ENCODE measurements at places on chromosomes 1 and 21.

DNA sequence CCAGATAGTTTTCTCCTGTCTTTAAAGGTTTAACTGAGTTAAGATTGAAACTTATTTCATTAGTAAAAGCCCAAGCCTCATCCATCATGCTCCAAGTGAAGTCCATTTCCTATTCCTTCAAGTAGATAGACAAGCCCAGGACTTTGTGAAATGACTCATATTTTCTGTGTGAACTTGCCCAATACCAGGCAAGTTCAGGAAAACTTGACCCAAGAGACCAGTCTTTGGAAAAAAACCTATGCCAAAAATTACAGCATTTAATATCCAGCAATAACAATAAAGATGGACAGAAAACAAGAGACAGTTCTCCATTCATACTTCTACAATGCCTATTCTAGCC lies 405 bp upstream of the RAB29 start:
- DNase-seq, result no peak

DNA sequence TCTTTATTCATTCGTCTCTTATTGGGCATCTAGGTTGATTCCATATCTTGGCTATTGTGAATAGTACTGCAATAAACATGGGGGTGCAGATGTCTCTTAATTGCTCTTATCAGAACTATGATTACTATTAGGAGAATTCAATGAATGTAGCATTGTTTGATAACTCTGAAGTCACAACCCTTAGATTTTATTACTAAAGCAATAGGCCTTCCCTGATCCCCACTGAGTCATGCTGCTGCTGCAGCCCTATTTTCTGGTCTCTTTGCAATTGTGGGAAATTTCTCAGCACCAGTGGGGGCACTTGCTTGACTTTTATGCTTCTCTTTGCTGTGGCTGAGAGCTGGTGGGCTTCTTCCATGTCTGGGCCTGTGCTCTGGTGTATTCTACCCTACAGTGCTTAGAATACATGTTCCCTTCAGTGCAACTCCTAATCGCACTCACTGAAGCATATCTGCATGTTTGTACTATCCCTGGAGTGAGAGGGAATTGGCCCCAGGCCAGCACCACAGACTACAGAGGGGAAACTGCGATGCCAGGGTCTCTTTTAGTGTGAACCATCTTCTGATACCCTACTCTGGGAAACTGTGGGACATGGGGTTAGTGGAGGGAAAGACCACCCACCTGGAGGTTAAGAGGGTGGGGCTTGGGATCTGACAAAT lies 52.2 kb upstream of the ROR1 start:
- no peak for DNase-seq

GRCh38 chr1:89780721-89781120 lies 40.1 kb upstream of the LRRC8D start:
- DNase-seq, result no peak

DNA sequence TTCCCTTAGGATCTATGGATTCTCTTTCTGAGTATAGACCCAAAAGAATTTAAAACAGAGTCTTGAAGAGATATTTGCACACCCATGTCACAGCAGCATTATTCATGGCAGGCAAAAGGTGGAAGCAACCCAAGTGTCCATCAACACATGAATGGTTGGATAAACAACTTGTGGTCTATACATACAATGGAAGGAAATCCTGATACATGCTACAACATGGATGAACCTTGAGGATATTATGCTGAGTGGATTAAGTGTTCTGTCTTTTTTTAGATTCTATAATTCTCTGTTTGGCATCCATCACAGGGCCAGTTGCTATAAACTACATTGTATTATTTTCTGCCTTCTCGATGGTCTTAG lies 39.8 kb downstream of the PTPN14 start:
- DNase-seq, result no peak

- no peak for DNase-seq
Measured at GRCh38 chr1:89381618-89382017, 17.8 kb downstream of the GBP6 start.

DNA sequence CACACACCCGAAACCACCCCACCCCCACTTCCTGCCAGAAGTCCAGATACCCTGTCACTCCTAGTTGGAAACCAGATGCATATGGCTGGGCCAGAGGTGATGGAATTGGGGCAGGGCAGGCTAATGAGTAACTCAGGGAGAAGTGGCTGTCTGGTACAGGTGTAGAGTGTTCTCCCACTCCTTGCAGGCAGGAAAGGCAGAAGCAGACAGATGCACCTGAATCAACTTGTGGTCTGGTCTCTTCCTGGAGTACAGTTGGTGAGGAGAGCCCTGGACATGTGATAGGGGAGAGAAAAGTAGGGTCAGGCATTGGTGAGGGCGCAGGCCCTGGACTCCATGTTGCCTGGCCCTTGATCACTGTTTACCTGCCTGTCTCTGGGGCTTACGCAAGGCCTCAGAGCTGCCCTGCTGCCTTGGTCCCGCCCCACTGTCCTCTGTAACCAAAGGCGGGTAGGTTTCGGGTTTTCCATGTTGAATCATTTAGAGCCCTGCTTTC lies 2.5 kb downstream of the CGN start:
- no peak for DNase-seq

GRCh38 chr1:179142889-179143299 lies 61.0 kb downstream of the TOR3A start:
- no peak for DNase-seq

All from C1 segment of cervical spinal cord (tissue), 14 donors.